ENCODE measurements at places on chromosomes 7 and 10.

GRCh38 chr10:60572511-60573194 is 183.0 kb upstream of the ANK3 start:
- DNase-seq, result no peak

DNA sequence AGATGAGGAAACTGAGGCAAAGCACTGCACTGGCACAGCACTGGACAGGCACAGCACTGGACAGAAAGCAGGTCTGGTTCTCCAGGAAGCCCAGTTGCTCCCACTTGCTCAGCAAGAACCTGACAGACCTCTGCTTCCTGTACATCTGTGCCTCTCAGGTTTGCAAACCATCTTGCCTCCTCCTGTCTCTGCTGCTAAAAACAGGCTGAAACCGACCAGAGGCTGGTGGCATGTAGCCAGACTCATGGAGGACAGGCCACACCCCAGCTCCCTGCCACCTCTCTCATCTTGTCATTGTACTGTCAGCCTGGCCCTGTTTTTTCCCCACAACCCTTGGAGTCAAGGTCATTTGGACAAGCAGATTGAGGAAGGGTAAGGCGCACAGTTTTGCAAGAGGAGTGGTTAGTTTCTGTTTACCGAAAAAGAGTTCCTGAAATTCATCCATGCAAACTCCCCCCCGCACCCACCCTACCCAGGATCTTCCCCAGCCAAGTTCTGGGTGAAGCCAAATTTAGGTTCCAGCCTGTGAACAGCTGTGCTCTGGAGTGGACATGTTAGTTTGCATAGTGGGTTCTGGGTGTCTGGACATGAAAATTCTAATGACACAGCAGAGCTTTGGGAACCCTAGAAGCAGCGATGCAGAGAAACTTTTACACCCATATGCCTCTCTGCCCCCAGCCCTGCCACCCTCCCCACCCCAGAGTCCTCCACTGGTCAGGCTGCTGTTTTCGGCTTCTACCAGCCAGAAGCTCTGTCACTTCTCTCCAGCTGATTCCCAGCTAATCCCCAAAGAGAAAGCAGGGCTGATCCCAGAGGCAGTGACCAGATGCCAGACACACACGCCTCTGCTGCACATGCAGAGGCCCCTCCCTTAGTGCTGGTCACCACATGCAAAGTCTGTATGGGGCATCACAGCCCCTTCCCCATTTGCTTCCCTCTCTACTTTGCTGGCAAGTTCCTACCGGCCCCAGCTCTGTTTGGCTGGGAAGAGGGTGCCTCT is 8.5 kb upstream of the C10orf105 start:
- DNase-seq, result no peak

- no peak for DNase-seq
Measured at GRCh38 chr7:117476557-117477215, 3.1 kb upstream of the CFTR start.

GRCh38 chr7:44063894-44064651 is 1.3 kb downstream of the PGAM2 start:
- DNase-seq, result no peak

GRCh38 chr10:48305905-48306264 is 592 bp upstream of the MAPK8 start:
- DNase-seq, result no peak

- no peak for DNase-seq
Measured at GRCh38 chr7:102273749-102274712, 12.6 kb upstream of the SH2B2 start.

GRCh38 chr7:116663744-116664143 is 8.3 kb upstream of the MET start:
- no peak for DNase-seq

DNA sequence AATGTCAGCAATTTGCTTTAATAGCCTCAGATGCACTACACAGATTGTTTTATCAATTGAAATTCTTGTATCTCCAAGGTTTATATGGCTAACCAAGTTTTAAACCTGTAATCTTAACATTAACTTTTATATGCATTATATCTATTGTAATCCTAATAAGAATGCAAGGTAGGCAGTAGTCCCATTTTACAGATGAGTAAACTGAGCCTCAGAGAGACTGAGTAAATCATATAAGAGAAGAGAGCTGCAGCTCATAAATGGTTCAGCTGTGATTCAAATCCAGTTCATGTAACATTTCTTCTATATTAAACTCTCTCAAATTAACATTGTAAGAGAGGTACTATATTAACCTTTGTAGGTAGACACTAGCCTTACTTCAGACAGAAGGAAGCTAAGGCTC is 44.0 kb downstream of the MALSU1 start:
- no peak for DNase-seq
